ENCODE measurements at places on chromosomes 16 and 17. TPM values are rescaled to one million over a fixed set of nuclear protein-coding genes. Genes with fewer than 3 reads are reported as not detected.

DNA sequence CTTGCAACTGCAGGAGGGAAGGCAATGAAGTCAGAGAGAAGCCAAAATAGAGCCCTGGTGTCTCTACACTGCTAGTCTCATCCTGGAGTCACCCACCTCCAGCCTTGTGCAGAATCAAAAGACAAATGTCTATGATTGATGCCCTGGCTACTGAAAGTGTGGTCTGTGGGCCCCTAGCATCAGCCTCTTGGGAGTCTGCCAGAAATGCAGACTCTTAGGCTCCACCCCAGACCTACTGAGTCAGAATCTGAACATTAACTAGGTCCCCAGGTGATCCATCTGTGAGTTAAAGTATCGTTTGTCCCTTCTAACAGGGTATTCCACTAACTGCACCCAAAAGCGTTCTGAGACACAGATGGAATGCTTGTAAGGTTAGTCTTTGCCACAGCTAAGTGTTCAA, 21.2 kb downstream of the EARS2 start:
- no peak for DNase-seq

GRCh38 chr17:71966055-71966454, 154.8 kb upstream of the SOX9 start:
- no peak for DNase-seq

- DNase-seq: no peak
These were observed 159.1 kb downstream of the SDK2 start for GRCh38 chr17:73485130-73485529.

- DNase-seq: no peak
These were observed 4.7 kb upstream of the PLCG2 start for GRCh38 chr16:81774348-81774747.

DNA sequence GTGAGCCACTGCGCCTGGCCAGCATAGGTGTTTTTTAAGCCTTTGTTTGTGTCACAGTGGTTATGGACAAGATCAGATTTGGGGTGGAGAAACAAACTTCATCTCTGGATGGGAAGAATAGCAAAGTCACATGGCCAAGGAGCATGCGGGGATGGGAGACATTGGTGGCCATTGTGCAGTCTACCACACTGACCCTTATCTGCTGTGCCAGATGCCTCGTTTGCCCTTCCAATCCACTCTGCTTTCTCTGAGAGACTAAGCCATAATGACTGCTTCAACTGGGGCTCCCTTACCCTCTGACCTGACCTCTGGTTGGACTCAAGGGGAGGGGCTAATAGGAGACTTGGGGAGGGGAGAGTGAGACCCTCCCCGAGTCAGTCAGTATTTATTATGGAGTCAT, 166.8 kb downstream of the PRKCB start:
- no peak for DNase-seq

GRCh38 chr17:40541060-40541872, 24.0 kb downstream of the CCR7 start:
- no peak for DNase-seq

GRCh38 chr16:66961914-66962313, 848 bp downstream of the CES3 start:
- no peak for DNase-seq

DNA sequence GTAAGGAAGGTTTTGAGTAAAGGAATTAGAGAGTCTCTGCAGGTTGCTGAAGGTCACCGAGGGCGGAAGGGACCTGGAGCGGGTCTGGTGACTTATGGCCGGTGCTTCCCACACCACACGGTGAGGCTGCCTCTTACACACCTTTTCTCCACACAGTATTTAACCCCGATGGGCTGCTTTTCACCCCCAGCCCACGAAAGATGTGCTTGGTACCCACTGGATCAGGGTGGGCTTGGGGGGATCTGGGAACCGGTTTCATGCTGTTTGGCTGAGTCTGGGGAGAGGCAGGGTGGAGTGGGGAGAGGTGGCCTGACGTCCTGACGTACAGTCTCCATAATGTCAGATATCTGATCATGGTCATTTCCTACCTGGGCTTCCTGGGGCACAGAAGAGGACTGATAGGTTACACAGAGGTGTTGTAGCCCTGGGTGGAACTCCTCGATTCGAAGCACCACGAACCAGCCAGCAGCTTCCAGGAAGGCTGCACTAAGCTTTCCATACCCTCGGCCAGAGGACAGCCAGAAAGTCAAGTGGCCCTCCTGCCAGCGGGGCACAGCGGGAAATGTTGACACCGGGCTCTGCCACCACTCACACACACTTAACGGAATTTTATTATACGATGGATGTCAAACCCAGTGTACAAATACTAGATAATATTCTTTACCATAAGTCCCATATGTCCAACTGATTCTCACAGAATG, 34.0 kb downstream of the OR1D5 start:
- no peak for DNase-seq

- peak; percentile 71 for DNase-seq
These were observed 30.6 kb downstream of the RPTOR start for GRCh38 chr17:80575057-80575875.

- DNase-seq: no peak
These were observed 21.9 kb downstream of the GJD3 start for GRCh38 chr17:40342504-40343218.

- no peak for DNase-seq
These were observed 14.6 kb downstream of the IRX6 start for GRCh38 chr16:55338646-55339045.

- no peak for DNase-seq
These were observed 27.0 kb upstream of the SLC25A19 start for GRCh38 chr17:75316253-75316652.

GRCh38 chr16:70665806-70666735, 19.7 kb downstream of the IL34 start:
- no peak for DNase-seq

- no peak for DNase-seq
These were observed 2.0 kb upstream of the GLIS2 start for GRCh38 chr16:4313563-4314531.

DNA sequence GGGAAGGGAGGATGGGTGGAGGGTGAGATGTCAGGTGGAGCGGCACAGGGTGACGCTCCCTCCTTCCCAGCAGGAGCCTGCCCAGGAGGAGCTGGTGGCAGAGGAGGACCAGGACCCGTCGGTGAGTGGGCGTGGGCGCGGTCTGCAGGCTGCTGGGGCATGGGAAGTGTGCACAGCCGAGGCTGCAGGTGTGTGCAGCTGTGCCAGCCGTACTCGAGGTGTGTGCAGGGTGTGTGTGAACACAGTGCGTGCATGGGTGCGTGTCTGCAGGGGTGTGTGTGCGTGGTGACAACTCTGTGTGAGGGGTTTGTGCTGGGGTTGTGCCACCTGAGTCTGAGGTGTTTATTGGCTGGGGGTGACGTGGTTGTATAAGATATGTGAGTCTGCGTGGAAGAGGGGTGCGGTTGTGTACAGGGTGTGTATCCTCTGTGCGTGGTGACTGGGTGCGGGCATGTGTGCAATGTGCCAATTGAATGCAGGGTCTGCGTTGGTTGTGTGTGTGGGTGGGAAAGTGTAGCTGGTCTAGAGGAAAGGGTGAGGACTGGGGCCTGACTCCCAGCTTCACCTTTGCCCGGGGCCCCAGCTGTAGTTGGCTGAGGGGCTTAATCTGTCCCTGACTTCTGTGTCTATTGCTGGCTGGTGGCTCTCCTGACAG, 670 bp downstream of the TNFSF12 start:
- DNase-seq: no peak

Gene MYOCD
- total RNA-seq: 0.07 TPM

Gene RPGRIP1L
- 9.8 TPM for total RNA-seq

Gene PRSS36
- 0.53 TPM for total RNA-seq

Gene FAM171A2
- 1.4 TPM for total RNA-seq

Gene ALOX15
- total RNA-seq: not detected

Gene KRT28
- not detected for total RNA-seq

Gene PRSS33
- not detected for total RNA-seq

Gene GUCY2D
- 0.49 TPM for total RNA-seq

Measured in foreskin keratinocyte (primary cell).